ENCODE measurements at places on chromosomes 16 and 17. TPM values are rescaled to one million over a fixed set of nuclear protein-coding genes. Genes with fewer than 3 reads are reported as not detected.

DNA sequence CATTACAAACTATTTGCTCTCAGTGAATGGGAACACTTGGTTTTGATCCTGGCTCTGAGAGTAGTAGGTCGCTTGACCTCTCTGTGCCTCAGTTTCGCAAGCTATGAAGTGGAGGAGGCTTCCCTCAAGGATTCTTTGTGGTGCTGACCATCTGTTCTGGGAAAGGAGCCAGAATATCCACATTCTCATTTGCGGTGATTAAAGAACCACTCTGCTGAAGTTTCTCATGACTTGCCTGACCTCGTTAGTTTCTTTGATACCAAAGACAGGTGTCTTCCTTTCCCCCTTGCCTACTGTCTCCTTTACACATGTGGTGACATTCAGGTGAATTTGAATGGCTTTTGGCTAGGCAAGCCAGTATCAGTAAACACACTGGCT, 116.0 kb downstream of the SNX29 start:
- peaks cover 59% of the 10 kb centered on the region for H3K4me1 ChIP-seq
- H3K4me3 ChIP-seq: no peak overlapping the region
- H3K36me3 ChIP-seq: no peaks in the 10 kb centered on the region
- H3K27ac ChIP-seq: peak overlapping the region; percentile 45

DNA sequence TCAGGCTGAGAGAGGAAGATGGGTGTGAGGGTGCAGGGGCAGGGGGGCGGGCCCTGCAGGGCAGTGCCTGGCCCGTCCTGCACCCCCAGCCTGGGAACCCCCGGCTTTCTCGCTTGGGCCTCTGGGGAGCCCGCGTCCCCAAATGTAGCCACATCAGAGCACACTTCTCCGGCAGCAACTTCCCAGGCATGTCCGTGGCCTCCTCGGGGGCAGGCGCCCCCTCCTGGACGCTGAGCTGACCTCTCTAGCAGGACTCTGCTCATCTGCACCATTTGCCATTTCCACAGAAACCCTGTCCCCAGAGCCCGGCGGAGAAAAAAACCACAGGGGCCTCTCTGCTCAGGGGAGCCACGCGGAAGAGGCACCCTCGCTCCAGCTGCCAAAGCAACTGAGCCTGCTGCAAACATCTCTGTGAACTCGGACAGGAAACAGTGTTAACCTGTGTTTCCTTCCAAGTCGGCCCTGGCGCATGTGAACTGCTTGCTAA, 63.4 kb downstream of the KLHDC4 start:
- no peaks in the 10 kb centered on the region for H3K4me1 ChIP-seq
- DNase-seq: no peak
- peaks cover 18% of the 10 kb centered on the region for H3K36me3 ChIP-seq
- no peak overlapping the region for H3K27ac ChIP-seq
- no peak overlapping the region for H3K4me3 ChIP-seq

DNA sequence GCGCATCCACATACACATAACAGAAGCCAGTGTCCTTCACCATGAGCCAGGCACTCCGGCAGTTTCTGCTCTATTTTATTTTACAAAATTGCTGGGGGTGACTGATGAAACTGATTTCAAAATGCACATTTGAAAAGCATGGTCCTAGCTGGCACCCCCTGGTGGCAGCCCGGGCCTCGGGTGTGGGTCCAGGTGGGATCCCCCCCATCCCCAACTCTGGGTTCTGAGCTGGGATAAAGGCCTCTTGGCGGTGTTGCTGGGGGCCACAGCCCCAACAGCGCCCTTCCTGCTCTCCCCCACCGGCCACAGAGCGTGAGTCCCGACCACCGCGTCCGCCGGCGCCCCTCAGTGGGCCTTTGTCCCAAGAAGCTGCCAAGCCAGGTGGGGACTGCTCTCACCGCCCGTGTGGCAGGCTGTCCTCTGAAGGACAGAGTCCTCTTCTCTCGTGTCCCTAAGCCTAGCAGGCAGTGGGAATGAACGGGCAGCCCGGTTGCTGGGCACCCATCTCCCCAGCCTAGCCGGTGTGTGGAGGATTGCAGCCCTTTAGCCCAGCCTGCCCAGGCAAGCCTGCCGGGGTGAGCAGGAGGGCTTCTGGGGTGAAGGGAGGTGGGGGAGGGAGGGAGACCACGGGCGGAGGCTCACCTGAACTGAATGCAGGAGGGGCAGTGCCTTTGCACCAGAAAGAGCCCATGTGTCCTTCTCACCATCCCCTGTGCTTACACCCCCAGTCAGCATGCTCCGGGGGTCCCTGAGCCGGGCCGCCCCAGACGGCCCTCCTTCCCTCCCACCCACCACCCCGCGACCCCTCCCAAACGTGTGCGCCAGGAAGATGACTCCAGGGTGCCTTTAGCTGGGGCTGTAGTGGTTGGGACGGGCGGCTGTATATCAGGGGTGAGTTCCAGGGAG, 898 bp downstream of the SNAI3 start:
- DNase-seq: peak; percentile 75
- peak overlapping the region; percentile 11 for H3K27ac ChIP-seq
- H3K4me3 ChIP-seq: peak overlapping the region; percentile 60
- H3K36me3 ChIP-seq: no peaks in the 10 kb centered on the region

DNA sequence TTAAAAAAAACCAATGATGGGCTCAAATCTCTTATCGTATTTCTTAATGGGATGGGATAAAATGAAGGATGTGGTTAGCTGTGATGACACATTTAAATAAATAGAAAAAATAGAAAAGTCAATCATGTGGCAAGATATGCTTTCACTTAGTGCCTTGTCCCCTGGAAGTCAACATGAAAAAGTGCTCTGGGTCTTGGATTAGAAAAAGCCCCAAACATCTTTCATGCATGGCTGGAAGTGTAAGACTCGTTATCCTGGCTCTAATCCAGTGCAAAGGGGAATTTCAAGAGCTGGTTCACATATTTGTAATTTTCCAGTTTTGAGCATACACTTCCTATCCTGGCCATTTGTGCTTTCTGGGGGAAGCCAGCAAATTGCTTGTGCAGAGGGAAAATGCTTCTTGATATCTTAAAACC, 160.9 kb downstream of the MAP2K6 start:
- no peak overlapping the region for H3K27ac ChIP-seq
- H3K4me3 ChIP-seq: no peak overlapping the region
- H3K4me1 ChIP-seq: peaks cover 23% of the 10 kb centered on the region
- H3K27me3 ChIP-seq: no peaks in the 10 kb centered on the region
- no peaks in the 10 kb centered on the region for H3K36me3 ChIP-seq

GRCh38 chr16:68645494-68646388, 631 bp downstream of the CDH3 start:
- peaks cover 20% of the 10 kb centered on the region for H3K4me1 ChIP-seq
- no peak overlapping the region for H3K27ac ChIP-seq
- peaks cover 53% of the 10 kb centered on the region for H3K27me3 ChIP-seq
- peak; percentile 67 for DNase-seq
- no peaks in the 10 kb centered on the region for H3K36me3 ChIP-seq
- H3K4me3 ChIP-seq: peak overlapping the region; percentile 48

- DNase-seq: no peak
- H3K36me3 ChIP-seq: no peaks in the 10 kb centered on the region
- peaks cover 7% of the 10 kb centered on the region for H3K27me3 ChIP-seq
These were observed 12.9 kb upstream of the BBS2 start for GRCh38 chr16:56532714-56533113.

DNA sequence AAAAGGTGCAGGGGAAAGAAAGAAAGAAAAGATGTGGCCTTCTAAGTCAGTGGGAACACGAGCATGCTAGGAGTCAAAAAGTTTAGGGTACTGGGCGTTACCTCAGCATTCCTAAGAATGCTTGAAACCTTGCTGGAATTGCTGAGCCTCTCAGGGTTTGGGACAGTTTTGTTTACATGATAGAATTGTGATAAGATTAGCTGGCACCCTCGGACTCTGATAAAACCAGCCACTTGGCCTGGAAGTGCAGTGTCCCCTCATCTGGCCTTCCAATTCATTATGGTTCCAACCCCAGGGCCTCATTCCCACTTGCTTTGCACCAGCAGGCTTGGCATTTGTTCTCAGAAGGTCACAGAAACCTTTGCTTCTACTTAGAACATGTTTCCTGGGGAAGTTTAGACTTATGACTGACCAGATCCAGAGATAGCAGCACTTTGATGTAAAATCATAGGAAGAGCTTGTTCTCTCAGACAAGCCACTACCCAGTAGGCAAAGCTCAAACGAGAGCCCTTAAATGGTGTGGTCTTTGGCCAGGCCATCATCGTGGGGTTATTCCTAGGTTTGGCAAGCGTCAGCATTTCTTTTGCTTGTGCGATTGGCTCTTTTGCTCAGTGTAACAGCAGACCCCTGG, 8.0 kb downstream of the SGF29 start:
- H3K27ac ChIP-seq: peak overlapping the region; percentile 43
- H3K4me3 ChIP-seq: no peak overlapping the region
- peaks cover 18% of the 10 kb centered on the region for H3K4me1 ChIP-seq
- H3K27me3 ChIP-seq: no peaks in the 10 kb centered on the region
- peaks cover 28% of the 10 kb centered on the region for H3K36me3 ChIP-seq
- DNase-seq: no peak

The CIBAR2 gene
- not detected for total RNA-seq

The LYZL6 gene
- not detected for total RNA-seq

The TBC1D3K gene
- not detected for total RNA-seq

DNA sequence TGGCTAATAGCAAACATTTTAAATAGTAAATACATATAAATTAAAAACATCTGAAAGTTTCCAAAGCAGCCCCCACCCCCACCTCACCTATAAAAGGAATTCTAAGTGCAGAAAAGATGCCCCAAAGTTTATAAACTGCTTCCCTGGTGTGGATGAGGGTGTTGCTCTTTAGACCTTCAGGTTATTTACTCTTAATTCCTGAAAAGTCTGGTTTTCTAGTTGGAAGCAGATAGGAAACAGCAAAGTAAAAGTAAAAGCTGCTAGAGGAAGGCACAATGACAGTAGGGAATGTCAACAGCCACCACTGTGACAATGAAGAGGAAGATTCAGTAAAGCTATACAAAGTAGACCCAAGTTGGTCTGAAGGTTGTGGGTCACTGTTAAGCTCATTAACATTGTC, 37.8 kb downstream of the SSH2 start:
- H3K4me1 ChIP-seq: no peaks in the 10 kb centered on the region
- no peak for DNase-seq
- H3K36me3 ChIP-seq: no peaks in the 10 kb centered on the region
- no peak overlapping the region for H3K4me3 ChIP-seq

GRCh38 chr16:75075688-75076268, 40.8 kb downstream of the LDHD start:
- peak overlapping the region; percentile 12 for H3K27ac ChIP-seq
- DNase-seq: no peak
- no peaks in the 10 kb centered on the region for H3K36me3 ChIP-seq
- H3K4me1 ChIP-seq: peaks cover 8% of the 10 kb centered on the region

- H3K4me3 ChIP-seq: no peak overlapping the region
- H3K27ac ChIP-seq: no peak overlapping the region
- H3K36me3 ChIP-seq: no peaks in the 10 kb centered on the region
- no peak for DNase-seq
- no peaks in the 10 kb centered on the region for H3K4me1 ChIP-seq
- no peaks in the 10 kb centered on the region for H3K27me3 ChIP-seq
These were observed 15.5 kb upstream of the CMIP start for GRCh38 chr16:81429045-81429521.

The KRTAP4-3 gene
- not detected for total RNA-seq

DNA sequence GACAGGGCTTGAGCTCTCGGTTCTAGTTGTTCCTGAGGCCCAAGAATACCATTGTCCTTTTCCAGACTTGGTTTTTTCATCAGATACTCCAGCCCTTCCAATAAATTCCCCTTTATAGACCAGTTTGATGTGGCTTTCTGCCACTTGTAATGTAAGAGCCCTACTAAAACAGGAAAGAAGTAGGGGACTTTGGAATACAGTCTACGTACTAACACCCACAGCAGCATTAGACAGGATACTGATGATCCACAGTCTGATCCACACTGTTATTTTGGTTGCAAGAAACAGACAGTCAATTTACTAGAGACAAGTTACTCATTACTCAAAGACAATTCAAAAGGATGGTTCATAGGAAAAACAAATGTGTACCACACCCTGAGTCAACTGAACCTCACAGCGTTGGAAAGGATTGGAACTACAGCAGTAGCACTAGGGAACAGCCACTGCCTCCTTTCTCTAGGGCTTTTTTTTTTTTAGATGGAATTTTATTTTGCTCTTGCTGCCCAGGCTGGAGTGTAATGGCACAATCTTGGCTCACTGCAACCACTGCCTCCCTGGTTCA, 45.9 kb upstream of the MED13 start:
- no peak for DNase-seq
- H3K27me3 ChIP-seq: no peaks in the 10 kb centered on the region
- no peak overlapping the region for H3K27ac ChIP-seq
- no peak overlapping the region for H3K4me3 ChIP-seq
- H3K36me3 ChIP-seq: no peaks in the 10 kb centered on the region

The CD300LG gene
- 0.81 TPM for total RNA-seq

DNA sequence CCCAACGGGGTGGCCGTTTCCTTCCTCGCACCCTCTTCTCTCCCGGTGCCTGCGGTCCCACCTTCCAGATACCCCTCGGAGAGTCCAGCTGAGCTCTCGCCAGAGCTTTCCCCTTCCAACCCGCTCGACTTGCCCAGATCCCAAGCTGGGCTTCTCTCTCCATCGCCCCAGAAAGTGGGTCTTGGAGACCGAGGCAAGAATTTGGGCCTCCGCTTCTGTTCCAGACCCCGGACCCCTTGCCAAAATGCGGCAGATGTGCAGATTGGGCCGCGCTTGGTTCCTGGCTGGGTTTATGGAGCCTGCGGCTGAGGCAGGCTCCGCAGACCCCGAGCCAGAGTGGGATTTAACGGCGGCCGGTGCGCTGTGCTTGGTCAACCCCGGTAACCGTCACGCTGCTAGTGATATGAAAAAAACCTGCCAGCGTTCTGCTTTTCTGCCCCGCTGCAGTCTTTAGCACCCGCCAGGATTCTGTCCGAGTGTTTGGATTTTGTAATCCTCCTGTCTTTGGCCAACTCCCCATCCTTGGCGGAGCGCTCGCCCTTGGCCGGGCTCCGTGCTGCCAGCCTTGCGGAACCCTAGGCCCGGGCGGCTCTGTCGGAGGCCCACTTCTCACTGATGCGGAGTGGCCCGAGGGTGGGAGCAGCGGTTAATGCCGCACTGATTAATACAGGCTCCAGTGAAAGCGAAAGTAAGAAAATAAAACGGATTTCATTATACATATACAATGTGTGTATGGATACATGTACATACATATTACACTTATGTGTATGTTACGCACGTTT, 754 bp upstream of the SLFN11 start:
- H3K4me3 ChIP-seq: peak overlapping the region; percentile 66
- H3K36me3 ChIP-seq: no peaks in the 10 kb centered on the region
- no peaks in the 10 kb centered on the region for H3K27me3 ChIP-seq
- peaks cover 22% of the 10 kb centered on the region for H3K4me1 ChIP-seq
- peak overlapping the region; percentile 94 for H3K27ac ChIP-seq

Measured in upper lobe of right lung (tissue), 1 donor.